BE2C (cell line): ENCODE measurements at places on chromosomes 1 and 21.

GRCh38 chr1:38105267-38105666 is 58.7 kb upstream of the POU3F1 start:
- no peak for DNase-seq

GRCh38 chr1:23817633-23818032 is 7.6 kb downstream of the HMGCL start:
- DNase-seq, result no peak

DNA sequence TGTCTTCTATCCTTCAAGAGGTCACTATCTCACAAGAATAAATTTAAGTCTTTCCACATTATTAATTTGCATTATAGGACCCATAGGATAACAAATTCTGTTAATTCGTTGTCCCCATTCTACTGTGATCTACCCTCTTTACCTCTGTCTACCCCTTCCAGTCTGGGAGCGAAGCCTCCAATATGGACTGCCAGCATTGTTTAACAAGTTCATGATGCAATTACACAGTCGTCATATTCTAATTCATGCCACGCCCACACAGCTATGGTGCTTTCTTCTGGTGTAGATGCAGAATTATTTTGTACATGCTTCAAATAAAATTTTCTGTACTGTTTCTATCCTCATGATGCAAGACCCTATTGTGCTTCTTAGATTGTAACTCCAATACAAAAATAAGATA is 178.3 kb upstream of the PALMD start:
- no peak for DNase-seq

DNA sequence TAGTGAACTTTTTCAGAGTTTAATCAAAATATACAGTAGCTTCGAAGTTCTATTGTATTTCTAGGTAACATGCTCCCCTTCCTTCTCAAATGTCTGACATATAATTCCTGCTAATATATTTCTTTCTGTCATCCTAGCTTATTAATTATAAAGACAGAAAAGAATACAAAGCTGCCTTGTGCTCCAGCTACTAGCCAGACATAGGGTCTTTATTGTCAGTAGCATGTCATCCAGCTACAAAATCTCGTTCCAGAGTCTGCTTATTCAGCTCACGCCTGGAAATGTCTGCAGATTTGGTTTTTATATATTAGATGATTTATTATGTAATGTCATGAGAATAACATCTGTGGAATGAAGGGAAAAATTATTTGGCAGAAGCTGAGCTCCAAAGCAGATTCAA is 1102.8 kb downstream of the BRINP3 start:
- DNase-seq, result no peak

- DNase-seq, result peak; percentile 91
Measured at GRCh38 chr1:156020293-156021092, at the start of gene SSR2. Gene SSR2 (minus strand): TSS chr1:156020951. CDS start chr1:156020167, 784 bp downstream.

DNA sequence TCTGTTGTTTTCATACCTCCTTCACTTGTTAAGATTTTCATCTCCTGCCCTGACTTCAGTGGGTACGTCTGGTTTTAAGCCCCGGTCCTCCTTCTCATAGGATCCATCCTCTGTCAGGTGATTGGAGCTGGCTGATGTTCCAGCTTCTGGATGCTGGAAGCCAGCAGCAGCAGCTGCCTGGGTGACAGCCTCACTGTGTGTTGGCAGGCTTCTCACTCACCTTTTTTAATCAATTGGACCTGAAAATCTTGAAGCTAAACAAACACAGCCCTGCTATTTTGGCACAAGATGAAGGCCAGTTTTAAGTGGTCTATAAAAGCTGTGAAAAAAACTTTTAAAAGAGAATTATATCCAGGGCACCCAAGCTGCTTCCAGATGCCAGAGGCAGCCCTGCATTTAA is 181.0 kb downstream of the DISC1 start:
- no peak for DNase-seq

DNA sequence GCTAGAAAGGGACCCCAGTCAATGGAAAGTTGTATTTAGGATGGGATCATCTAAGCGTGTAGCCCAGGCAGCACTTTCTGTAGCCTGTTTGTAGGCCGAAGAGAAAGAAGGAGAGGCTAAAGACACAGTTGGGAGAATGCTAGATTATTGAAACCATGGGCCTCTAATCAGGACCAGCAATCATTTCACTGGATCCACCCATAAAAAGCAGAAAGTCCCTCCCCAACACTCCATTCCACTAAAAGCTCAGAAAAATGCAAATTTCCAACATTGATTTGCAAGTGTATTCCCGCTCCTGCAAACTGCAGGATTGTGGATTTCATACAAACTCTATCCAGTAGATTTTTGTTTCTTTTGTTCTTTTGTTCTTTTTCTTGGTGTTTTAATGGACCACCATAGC is 51.2 kb upstream of the FMOD start:
- DNase-seq, result no peak

DNA sequence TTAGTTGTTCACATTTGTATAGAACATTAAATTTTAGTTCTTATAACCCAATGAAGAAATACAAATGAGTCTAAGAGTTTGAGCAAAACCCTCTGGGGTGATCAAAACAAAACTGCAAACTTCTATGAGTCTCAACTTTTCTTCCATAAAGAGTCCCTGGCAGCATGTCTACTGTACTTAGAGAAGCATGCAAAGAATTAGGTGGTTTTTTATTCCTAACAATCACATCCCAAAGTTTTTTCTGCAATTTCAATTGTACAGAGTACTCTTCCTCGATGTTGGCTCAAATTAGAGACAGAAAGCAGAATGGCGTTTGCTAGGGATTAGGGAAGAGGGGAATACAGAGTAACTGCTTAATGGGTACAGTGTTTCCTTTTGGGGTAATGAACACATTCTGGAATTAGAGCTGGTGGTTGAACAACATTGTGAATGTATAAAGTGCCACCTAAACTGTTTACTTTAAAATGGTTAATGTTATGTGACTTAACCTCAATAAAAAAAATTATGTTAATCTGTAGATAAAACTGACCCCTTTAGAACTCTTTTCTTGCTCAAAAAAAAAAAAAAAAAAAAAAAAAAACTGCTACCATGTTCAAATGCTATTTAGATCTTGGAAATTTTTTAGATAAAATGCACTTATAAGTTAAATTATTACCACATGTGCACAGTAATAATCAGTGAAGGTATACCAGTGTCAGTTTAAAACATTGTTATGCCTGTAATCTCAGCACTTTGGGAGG is 4.8 kb downstream of the RC3H1 start:
- DNase-seq, result no peak
